RWPE2 (cell line): ENCODE measurements at places on chromosomes 1 and 21.

DNA sequence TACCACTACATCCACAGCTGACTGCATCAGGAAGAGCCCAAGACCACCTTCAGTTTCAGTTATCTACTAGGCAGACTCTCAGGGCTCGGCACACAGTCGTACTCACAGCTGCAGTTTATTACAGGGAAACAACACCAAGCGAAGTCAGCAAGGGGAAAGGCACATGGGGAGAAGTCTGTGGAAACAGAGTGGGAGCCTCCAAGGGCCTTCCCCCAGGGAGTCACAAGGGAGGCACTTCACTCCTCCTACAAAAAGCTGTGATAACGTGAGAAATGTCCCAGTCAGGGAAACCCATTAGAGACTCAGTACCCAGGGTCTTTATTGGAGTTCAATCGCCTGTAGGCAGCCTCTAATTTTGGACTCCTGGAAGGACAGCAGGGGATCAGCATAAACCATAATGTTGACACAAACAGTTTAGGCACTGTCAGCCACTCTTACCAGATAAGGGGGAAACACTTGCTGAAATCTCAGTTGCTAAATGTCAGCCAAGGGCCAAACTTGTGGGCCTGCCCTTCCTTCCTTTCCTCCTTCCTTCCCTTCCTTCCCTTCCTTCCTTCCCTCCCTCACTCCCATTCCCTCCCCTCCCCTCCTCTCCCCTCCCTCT is 444.0 kb downstream of the SMYD3 start:
- DNase-seq, result no peak

DNA sequence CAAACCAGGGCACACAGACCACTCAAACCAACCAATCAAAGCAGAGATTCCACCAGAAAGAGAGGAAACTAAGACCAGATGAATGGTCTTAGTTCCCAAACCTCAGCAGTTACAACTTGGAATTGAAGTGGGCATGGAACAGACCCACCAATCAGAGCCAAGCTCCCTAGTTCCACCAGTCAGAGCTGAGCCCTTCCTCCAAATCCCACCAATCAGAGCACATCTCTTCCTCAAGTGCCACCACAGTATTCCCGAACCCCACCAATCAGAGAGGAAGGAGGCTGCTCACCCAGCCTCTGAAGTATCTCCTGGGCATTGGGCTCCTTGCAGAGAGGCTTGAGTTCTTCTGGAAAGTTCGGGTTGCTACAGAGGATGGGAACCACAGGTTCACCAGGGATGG is 1.4 kb downstream of the GUCA2A start:
- no peak for DNase-seq

DNA sequence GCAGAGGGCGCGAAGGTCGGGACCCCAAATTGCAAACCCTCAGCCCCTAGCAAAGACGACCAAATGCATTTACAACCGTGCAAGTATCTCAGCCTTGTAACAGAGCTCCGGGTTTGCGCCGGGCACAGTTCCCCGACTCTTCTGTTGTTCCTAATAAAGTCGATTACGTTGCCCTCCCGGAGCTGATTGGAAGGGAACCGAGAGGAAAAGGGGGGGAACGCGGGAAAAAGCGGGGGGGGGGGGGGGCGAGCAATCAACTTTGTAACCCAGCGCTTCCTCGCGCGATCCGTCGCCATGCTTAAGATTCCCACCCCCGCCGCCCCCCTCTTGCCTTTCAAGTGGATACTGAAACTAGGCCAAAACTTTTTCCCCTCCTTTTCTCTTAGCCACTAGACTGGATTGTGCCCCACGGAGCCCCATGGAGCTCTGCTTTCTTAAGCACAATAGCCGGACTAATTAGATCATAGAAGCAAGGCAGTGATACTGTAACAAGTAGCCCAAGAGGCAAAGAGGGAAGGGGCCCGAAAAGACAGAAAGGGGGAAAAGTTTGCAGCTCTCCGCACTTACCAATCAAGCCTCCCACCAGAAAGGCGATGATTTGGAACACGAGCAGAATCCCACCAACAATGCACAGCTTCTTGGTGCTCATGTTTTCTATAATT is 565 bp downstream of the WLS start:
- DNase-seq, result peak; percentile 71

DNA sequence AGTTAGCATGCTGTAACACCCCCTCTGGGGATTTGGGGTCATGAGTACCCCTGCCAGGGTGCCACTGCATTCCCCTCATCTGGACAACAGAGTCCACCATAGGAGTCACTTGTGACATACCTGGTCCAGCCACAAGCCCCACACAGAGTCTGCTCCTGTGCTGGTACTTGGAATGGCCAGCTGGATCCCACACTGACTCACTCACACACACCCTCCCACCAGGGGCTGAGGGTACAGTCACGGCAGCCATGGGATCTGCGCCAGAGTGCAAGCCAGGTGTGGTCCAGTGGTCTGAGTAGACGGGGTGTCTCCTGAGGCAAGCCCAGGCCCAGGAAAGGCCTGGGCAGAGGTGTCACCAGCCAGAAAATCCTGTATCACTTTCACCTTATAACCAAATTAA is 67.7 kb downstream of the MRPL39 start:
- DNase-seq, result no peak

DNA sequence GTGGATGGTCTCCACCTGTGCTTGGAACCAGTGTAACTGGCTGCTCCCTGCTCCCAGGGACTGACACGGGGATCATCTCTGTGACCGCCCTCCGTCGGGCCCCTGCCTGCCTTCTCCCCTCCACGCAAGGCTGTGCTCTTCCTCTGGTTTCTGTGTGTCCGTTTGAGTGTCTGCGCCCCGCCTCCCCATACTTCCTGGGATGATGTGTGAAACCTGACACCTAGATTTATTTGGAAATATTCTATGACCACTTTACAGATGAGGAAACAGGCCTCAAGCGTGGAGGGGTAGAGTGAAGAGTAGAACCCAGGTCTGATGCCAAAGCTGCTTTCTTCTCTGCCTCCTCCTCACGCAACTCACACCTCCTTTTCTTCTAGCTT is 24.3 kb downstream of the LDLRAP1 start:
- peak; percentile 49 for DNase-seq

- DNase-seq, result no peak
Observed at GRCh38 chr1:62362926-62363325, 43.7 kb upstream of the KANK4 start.

- DNase-seq, result no peak
Observed at GRCh38 chr1:112260699-112261098, 135.3 kb upstream of the CTTNBP2NL start.

GRCh38 chr1:18394563-18395156 is 86.1 kb upstream of the KLHDC7A start:
- DNase-seq, result no peak

DNA sequence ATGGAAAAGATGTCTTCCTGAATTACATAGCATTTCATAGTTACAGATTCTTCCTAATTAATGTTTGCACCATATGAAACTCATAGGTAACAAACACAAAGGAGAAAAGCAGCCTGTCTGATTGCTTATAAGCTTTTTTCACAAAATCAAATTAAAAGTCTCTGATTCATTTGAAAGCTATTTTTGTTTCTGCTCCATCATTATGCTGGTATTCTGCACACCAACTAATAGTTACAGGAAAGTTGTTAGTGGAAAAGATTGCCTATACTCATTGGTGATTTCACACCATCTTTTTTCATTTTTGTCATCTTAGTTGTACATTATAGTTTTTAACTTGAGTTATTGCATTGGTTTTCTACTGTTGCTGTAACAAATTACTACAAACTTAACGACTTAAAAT is 70.0 kb downstream of the PRKAA2 start:
- DNase-seq, result no peak

- DNase-seq, result no peak
Observed at GRCh38 chr1:244599937-244600350, 53.0 kb upstream of the DESI2 start.
